ENCODE measurements at places on chromosomes 4 and X.

GRCh38 chrX:97387004-97387403 lies 503.3 kb downstream of the RPA4 start:
- DNase-seq, result no peak
- no peak overlapping the region for H3K4me3 ChIP-seq
- H3K36me3 ChIP-seq, result peaks cover 13% of the 10 kb centered on the region
- no peak overlapping the region for H3K27ac ChIP-seq
- H3K4me1 ChIP-seq, result no peaks in the 10 kb centered on the region

DNA sequence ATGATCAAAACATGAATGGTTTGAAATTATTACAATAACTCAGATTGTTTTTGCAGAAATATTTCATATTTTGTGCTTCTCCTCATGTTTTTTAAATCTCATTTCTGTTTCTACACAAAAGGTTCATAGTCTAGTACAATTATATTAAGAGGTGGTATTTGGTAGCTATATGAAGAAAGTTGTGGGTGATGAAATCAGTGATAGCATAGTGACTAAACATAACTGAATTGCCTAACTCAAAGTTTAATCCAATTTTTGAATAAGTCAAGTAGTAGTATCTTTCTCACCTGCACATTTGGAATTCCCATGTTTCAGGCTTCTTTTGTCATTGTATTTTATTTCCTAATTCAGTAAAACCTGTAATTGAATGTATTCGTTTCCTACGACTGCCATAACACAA lies 648.7 kb downstream of the GRID2 start:
- H3K27ac ChIP-seq, result no peak overlapping the region
- no peak overlapping the region for H3K4me3 ChIP-seq
- no peaks in the 10 kb centered on the region for H3K27me3 ChIP-seq
- no peaks in the 10 kb centered on the region for H3K36me3 ChIP-seq
- DNase-seq, result no peak
- no peaks in the 10 kb centered on the region for H3K4me1 ChIP-seq

- no peaks in the 10 kb centered on the region for H3K4me1 ChIP-seq
- no peak overlapping the region for H3K4me3 ChIP-seq
- H3K36me3 ChIP-seq, result no peaks in the 10 kb centered on the region
- H3K27me3 ChIP-seq, result no peaks in the 10 kb centered on the region
- H3K27ac ChIP-seq, result no peak overlapping the region
These were observed 10.2 kb upstream of the MAOB start for GRCh38 chrX:43892336-43892870.

- H3K36me3 ChIP-seq, result 0 out of 2 replicates have a peak, but pooled peaks cover 9% of the 10 kb centered on the region
- H3K4me3 ChIP-seq, result no peak overlapping the region
- no peaks in the 10 kb centered on the region for H3K27me3 ChIP-seq
- no peak for DNase-seq
- H3K27ac ChIP-seq, result no peak overlapping the region
These were observed 165.8 kb downstream of the NSUN7 start for GRCh38 chr4:40915318-40916217.

DNA sequence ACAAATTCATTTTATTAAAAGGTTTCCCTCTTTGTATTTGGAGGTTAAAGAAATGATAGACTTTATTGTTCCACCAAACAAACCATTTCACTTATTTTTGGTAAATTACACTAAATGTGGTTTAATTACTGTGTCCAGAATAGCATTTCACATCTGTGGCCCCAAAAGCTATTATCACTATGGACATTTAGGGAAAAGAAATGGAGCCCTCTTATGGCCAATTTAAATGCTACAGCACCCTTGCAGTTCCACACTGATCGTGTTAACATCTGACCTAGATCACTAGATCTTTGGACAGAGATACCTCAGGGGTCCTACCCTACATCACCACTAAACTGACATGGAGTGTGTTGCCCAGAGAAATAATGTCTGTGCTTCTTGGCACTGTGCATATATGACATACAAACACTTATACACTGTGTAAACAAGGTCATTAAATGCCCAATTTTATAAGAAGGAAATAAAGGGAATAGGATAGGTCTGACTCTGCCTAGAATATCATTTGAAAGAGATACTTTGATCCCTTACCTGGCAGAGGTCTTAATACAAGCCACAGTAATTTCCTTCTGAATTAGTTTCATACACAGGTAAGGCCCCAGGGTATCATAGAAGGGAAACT lies 163.9 kb downstream of the KDR start:
- H3K4me3 ChIP-seq, result no peak overlapping the region
- no peaks in the 10 kb centered on the region for H3K4me1 ChIP-seq
- no peak overlapping the region for H3K27ac ChIP-seq

- H3K27ac ChIP-seq, result no peak overlapping the region
- no peaks in the 10 kb centered on the region for H3K27me3 ChIP-seq
- H3K4me3 ChIP-seq, result no peak overlapping the region
- no peaks in the 10 kb centered on the region for H3K36me3 ChIP-seq
- DNase-seq, result no peak
These were observed 645.6 kb upstream of the FTHL17 start for GRCh38 chrX:31717474-31717873.

GRCh38 chr4:79209822-79210635 lies 115.8 kb downstream of the NAA11 start:
- no peak overlapping the region for H3K27ac ChIP-seq
- no peaks in the 10 kb centered on the region for H3K27me3 ChIP-seq
- peaks cover 4% of the 10 kb centered on the region for H3K36me3 ChIP-seq

DNA sequence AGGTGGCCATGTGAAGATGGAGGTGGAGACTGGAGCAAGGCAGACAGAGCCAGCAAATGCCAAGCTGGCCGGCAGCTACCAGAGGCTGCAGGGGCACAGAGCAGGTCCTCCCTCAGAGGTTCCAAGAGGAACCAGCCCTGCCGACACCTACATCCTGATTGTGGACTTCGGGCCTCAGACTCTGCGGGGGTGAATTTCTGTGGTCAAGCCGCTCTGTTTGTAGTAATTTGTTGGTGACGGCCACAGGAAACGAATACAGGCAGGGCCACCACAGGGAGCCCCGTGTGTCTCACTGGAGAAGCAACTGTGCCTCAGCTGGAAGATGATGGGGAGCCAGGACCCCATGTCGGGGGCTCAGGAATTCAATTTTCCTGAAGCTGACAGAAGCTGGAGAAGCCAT lies 28.3 kb downstream of the ZFYVE28 start:
- no peak for DNase-seq
- peaks cover 13% of the 10 kb centered on the region for H3K4me1 ChIP-seq
- H3K36me3 ChIP-seq, result no peaks in the 10 kb centered on the region
- H3K27ac ChIP-seq, result no peak overlapping the region
- H3K27me3 ChIP-seq, result no peaks in the 10 kb centered on the region

GRCh38 chr4:4662230-4662629 lies 120.4 kb upstream of the STX18 start:
- H3K4me1 ChIP-seq, result peaks cover 9% of the 10 kb centered on the region
- no peak for DNase-seq
- H3K4me3 ChIP-seq, result no peak overlapping the region
- H3K36me3 ChIP-seq, result peaks cover 4% of the 10 kb centered on the region
- H3K27ac ChIP-seq, result no peak overlapping the region
- no peaks in the 10 kb centered on the region for H3K27me3 ChIP-seq

DNA sequence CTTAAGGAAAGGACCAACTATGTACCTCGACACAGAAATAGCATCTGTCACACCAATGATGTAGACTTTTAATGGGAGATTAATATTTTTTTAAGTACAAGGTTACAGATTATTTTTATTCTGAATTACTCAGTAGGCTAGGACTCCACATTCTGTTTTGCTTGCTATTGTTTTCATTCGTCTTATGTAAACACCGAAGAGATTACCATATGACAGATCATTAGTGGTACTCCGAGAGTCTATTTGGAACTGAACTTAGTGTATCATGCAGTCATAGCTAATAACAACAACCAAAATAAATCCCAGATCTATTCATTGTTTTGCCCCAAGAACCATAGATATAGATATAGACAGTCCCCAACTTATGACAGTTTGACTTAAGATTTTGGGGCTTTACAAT lies 139.7 kb upstream of the SPRY1 start:
- no peak for DNase-seq
- no peaks in the 10 kb centered on the region for H3K4me1 ChIP-seq
- H3K36me3 ChIP-seq, result no peaks in the 10 kb centered on the region
- H3K4me3 ChIP-seq, result no peak overlapping the region
- H3K27ac ChIP-seq, result no peak overlapping the region

DNA sequence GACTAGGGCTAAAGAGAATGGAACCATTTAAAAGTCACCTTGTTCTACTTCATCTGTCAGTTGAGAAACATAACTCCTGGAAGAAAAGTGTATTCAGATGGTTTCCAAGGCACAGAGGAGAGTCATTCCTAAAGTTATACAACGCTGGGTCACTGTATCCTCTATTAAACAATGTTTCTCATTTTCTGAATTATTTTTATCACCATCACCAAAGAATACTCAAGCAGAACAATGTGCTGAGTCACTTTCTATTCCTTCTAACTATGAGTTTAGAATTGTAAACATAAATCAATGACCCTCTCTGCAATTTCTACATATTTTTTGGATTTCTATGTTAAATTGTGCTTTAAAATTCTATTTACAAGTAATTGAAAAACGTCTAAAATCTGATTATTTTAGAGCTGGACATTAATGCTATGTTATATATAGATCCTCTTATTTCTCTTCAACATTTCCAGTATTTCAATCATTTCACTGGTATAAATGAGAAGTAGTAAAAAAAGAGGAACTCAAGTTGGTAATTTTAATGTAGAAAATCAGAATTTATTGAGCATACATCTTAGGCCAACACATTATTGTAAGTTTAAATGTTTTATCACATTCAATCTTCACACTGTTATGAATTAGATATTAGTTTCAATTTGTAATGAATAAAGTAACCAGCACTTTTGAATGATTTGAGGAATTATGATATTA lies 7.5 kb downstream of the DTHD1 start:
- H3K27me3 ChIP-seq, result no peaks in the 10 kb centered on the region
- no peak overlapping the region for H3K4me3 ChIP-seq
- DNase-seq, result no peak
- H3K36me3 ChIP-seq, result no peaks in the 10 kb centered on the region
- H3K27ac ChIP-seq, result no peak overlapping the region

- no peak overlapping the region for H3K27ac ChIP-seq
- no peaks in the 10 kb centered on the region for H3K27me3 ChIP-seq
- H3K4me1 ChIP-seq, result no peaks in the 10 kb centered on the region
- H3K36me3 ChIP-seq, result no peaks in the 10 kb centered on the region
- H3K4me3 ChIP-seq, result no peak overlapping the region
These were observed 18.8 kb upstream of the TMEM131L start for GRCh38 chr4:153447175-153447905.

- no peak overlapping the region for H3K27ac ChIP-seq
- no peak overlapping the region for H3K4me3 ChIP-seq
- H3K36me3 ChIP-seq, result no peaks in the 10 kb centered on the region
- H3K4me1 ChIP-seq, result no peaks in the 10 kb centered on the region
- DNase-seq, result no peak
These were observed 53.0 kb downstream of the COQ2 start for GRCh38 chr4:83231620-83232076.

GRCh38 chrX:10666102-10666501 lies 45.7 kb upstream of the MID1 start:
- peaks cover 4% of the 10 kb centered on the region for H3K4me1 ChIP-seq
- no peak overlapping the region for H3K4me3 ChIP-seq
- DNase-seq, result no peak
- H3K27me3 ChIP-seq, result no peaks in the 10 kb centered on the region
- H3K27ac ChIP-seq, result no peak overlapping the region

- no peaks in the 10 kb centered on the region for H3K27me3 ChIP-seq
- DNase-seq, result no peak
- no peaks in the 10 kb centered on the region for H3K36me3 ChIP-seq
These were observed 151.0 kb downstream of the ANTXR2 start for GRCh38 chr4:79922011-79922410.

DNA sequence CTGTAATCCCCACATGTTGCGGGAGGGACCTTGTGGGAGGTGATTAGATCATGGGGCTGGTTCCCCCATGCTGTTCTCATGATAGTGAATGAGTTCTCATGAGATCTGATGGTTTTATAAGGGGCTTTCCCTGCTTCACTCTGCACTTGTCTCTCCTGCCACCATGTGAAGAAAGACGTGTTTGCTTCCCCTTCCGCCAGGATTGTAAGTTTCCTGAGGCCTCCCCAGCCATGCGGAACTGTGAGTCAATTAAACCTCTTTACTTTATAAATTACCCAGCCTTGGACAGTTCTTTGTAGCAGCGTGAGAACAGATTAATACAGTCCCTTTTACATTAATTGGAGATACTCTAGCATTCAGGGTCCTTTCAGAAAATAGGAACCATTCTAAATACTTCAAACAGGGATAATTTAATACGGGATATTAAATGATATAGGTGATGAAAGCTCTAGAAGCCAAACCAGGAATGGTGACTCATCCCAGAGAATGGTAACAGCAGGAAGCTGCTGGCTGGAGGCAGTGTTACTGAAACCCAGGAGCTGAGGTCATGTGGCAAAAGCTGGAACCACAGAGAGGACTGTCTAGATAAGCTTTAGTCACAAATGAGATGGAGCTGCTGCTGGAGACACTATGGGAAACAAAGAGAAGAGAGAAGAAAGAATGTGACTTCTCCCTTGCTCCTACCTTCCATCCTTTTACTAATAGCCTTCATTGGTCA lies 57.3 kb downstream of the GSTCD start:
- peak; percentile 39 for DNase-seq
- H3K36me3 ChIP-seq, result peaks cover 16% of the 10 kb centered on the region
- H3K4me1 ChIP-seq, result no peaks in the 10 kb centered on the region
- H3K4me3 ChIP-seq, result no peak overlapping the region

DNA sequence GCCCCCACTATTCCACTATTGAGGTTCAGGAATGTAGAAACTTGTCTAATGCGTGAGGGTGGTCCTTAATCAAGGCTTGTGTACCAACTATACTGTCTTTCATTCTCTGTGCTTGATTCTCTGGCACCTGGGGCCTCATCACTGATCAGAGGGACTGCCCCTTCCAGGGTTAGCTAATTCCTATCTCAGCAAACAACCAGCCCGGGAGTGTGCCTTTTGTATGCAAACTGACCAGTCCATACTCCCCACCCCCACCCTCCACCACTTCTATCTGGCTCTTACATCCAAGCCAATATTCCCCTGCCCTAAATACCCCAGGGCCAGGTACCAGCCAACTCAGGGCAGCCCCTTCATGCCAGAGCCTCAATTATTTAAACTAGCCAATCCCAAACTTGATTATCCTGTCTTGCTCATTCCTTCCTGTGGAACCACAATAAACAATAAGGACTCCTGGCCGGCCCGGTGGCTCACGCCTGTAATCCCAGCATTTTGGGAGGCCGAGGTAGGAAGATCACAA lies 59.3 kb downstream of the FTHL17 start:
- H3K4me3 ChIP-seq, result no peak overlapping the region
- no peaks in the 10 kb centered on the region for H3K27me3 ChIP-seq

GRCh38 chrX:34631479-34632220 lies 25.4 kb downstream of the TMEM47 start:
- peaks cover 2% of the 10 kb centered on the region for H3K4me1 ChIP-seq
- no peak overlapping the region for H3K4me3 ChIP-seq
- no peak for DNase-seq
- no peaks in the 10 kb centered on the region for H3K36me3 ChIP-seq
- H3K27ac ChIP-seq, result no peak overlapping the region

Data from H9 (cell line).